IMR-90 (cell line): ENCODE measurements at places on chromosomes 3 and 15. TPM values are rescaled to one million over a fixed set of nuclear protein-coding genes. Genes with fewer than 3 reads are reported as not detected.

Gene EBLN2
- total RNA-seq = 6.4 and 7.7 TPM in 2 replicates

DNA sequence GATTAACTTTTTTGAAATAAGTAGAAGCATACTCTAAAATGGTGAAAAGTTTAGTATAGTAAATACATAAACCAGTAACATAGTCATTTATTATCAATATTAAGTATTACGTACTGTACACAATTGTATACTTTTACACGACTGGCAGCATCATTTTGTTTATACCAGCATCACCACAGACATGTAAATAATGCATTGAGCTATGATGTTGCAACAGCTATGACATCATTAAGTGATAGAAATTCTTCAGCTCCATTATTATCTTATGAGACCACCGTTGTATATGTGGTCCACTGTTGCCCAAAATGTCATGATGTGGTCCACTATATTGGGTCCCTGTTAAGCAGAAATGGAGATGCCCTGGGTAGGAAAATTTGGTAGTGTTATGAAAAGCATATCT is 51.3 kb downstream of the DRD3 start:
- DNase-seq = peak; percentile 70

GRCh38 chr3:42683875-42684598 is 1.3 kb upstream of the KLHL40 start:
- DNase-seq = peak; percentile 97

- DNase-seq = peak; percentile 7
These were observed 584.8 kb downstream of the DIPK2A start for GRCh38 chr3:144556392-144556791.

GRCh38 chr15:93033434-93034045 is 55.5 kb downstream of the RGMA start:
- DNase-seq = no peak

Gene FAM43A
- 3.0 and 3.1 TPM in 2 replicates for total RNA-seq

Gene GCHFR
- 1.4 and 2.3 TPM in 2 replicates for total RNA-seq

DNA sequence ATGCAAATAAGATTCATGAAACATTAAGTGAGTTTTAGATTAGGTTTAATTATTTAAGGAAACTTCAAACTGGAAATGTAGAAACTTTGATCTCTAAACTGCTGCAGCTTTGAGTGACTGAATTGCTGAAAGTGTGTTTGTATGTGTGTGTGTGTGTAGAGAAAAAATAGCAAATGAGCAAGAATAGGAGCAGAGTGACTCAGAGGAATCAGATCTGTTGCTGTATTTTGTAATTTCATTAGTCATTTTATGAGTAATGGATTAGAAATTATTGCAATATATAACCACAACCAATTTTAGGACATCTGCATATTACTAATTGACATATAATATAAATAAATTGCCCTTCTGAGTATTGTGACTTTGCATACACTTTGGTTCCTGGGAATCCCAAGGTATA is 52.8 kb upstream of the SLC9A9 start:
- DNase-seq = peak; percentile 83

DNA sequence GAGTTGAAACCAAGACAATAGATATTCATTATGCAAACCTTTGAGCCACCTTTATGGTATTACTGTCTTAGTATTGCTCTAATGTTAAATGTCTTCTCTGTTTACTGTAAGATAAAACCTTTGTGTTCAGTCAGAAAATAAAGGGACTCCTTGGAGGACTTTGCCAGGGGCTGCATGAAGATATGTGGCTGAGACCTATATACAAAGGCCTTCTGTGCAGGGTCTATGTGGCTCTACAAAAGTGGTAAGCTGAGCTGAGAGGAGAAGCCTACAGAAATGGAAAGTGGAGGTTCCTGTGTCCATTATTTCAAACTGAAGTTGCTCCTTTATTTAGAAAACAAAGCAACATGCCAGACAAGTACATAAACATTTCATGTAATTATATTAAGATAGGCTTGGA is 131.5 kb downstream of the FNDC3B start:
- no peak for DNase-seq

GRCh38 chr3:60086811-60087210 is 1037.0 kb upstream of the CFAP20DC start:
- peak; percentile 18 for DNase-seq

DNA sequence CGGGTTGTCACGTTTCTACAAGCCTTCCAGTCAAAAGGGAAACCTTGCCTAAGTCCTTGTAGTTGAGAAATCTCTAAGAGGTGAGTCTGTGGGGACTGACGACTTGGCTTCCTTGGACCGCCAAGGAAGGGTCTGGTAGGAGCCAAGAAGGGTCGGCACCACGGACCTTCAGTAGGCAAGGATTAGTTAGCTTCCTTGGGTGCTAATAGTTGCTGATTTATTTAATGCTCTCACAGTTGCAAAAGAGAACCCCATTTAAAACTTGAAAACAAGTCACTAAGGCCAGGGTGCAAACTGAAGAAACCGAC is 361 bp upstream of the LCMT2 start:
- DNase-seq = no peak

- DNase-seq = no peak
These were observed 543.6 kb downstream of the EDEM1 start for GRCh38 chr3:5731100-5731499.

Gene NUTM1
- not detected in 2 replicates for total RNA-seq

DNA sequence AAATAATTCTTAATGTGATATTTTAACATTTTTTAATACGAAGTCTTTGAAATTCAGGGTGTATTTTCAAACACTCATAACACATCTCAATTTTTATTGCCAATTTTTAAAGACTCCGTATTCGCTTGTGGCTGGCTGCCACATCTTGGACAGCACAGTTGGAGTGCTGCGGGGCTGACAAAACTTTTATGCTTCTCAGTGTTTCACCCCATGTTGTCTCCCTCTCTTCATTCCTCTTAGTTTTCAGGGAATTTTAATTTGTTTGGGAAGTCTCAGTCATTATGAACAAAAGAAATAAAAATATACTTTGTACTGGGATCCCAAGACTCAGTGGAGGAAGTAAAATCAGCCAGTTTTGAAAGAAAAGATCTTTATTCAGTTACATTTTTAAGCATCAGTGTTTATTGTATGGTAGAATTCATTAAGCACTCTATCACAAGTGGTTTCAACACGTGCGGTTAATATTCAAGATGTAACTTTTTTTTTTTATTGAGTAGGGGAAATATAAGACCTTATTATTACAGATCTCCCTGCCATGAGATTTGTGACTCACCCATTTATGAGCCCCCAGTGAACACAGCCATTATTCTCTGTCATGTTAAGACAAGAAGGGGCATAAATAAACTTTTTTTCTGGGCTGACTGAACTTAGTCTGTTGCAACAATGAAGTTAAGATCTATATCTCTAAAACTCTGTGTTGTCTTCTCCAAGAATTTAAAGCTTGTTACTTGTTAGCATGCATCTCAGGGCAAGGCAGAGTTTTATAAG is 26.8 kb downstream of the KAT2B start:
- no peak for DNase-seq

DNA sequence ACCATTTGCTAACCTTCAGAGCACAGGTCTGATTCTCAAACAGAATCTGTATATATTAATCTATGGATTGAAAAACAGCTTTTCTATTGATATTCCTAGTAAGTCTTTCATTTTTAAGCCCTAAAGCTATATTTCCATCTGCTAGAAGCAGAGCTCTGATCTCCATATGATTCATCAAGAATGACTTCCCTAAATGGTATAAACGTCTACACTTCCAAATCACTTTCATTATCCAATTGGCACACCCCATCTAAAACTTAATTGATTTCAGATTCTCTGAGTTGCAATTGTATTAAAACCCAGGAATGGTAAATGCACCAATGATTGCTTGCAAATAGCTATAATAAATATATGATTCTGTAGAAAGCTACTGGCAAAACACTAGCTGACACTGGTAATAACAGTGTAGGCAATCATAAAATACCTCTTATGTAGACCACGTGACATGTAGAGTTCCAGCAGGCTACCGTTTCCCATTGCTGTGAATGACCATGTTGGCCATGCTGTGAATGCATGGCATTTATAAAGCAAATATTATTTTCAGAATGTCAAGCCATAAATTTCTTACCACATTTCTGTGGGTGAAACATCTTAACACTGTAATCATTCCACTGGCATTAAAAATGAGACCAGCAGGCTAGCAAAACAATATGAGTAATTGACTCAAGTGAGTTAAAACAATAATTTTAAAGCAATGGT is 226.0 kb downstream of the ZMAT3 start:
- DNase-seq = no peak

GRCh38 chr15:39427705-39428104 is 153.2 kb upstream of the THBS1 start:
- no peak for DNase-seq

DNA sequence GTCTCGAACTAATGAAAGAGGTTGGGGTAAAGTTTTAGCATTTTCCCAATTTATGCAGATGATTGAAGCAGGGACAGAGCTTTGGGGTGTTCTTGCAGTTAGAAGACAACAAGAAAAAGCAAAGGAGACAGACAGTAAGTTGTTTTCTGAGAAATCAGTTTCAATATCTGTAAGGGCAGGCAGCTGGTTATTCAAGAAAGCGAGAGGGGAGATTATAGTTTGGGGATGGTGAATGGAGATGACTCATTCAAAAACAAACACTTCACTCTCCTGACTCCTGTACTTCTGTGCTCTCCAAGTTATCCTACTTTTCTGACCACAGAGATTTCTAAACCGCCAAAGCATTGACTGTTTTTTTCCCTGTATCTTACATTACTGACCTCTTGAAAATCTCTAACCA is 352.0 kb downstream of the GAP43 start:
- DNase-seq = peak; percentile 91

GRCh38 chr3:73601481-73601880 is 23.3 kb downstream of the PDZRN3 start:
- peak; percentile 31 for DNase-seq

DNA sequence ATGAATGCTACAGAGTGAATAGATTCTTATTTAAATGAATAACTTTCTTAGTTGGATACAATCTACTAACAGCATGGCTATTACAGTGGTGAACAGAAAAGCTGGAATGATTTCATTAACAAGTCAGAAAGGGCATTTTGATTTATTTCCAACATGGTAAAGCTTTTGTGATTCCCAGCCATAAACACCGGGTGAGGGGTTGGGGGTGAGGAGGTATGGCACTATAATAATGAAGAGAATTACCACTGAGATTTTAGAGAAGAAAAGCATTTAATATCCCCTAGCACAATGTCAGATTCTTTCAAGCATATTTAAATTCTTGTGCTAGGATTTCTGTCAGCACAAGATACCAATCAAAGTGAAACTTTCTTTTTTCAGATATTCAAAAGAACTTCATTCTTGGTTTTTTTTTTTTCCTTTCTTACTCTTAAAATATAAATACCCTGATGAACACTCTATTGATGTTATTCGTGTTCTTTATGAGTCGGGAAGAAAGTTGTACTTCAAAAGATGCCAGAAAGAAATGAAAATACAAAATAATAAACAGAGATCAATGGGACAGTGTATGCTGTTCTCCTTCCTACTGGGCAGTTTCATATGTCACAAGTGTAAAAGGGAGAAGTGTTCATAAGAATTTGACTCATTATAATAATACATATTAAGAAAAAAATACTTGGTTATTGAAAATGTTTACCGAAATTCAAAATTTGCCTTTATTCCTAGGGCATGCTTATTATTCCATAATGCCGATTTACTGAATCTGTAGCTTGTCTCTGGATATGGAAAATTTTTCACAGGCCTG is 522.8 kb downstream of the CADM2 start:
- DNase-seq = no peak

GRCh38 chr3:20683910-20684309 is 497.9 kb upstream of the SGO1 start:
- peak; percentile 47 for DNase-seq

DNA sequence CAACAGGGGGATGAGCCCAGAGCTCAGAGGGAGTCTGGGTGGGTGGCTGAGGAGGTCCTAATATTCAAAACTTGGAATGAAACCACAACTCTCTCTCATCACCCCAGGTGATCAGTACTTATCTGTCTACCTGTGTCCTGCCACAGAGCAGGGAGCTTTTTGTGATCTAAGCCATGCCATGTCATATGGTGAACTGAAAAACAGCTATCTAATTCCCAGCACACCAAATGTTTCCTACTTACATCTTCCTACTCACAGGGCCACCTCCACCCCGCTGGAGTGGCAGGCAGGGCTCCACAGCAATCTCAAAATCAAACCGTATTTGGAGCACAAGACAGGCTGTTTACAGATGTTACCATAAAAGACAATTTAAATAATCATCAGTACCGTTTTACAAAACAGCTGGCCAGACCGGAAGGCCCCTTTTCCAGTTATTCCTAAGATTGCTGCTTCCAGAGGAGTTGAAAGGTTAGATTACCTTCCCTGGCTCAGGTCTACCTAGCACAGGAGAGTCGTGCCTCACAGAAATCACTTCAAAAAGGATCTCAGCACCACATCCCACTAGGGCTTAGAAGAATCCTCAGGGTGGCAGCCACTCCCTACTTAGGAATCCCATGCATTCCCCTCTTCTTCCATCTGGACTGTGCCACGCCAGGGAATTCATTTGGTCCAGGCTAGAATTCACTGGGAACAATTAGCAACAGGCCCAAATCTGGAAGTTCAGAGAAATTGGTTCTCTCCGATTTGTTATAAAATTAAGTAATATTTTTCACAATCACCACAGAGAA is 226.6 kb upstream of the IL12A start:
- no peak for DNase-seq

DNA sequence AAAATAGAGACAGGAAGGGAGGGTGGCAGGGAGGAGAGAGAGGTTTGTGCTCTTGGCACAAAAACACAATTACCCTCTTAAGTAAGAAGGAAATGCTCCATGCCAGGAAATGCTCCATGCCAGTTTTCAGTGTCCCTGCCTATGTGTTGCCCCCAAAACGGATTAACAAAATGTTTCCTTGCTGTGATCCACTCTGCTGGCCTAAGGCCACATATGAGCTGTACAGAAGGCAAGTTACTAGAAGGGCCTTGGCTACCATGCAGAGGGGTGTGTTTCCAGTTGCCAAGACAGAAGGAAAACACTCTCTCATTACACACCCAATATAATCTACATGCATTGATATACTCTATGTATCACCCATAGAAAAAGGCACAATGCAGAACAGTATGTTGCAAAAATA is 98.2 kb upstream of the PTPRG start:
- no peak for DNase-seq

Gene RETNLB
- not detected in 2 replicates for total RNA-seq

DNA sequence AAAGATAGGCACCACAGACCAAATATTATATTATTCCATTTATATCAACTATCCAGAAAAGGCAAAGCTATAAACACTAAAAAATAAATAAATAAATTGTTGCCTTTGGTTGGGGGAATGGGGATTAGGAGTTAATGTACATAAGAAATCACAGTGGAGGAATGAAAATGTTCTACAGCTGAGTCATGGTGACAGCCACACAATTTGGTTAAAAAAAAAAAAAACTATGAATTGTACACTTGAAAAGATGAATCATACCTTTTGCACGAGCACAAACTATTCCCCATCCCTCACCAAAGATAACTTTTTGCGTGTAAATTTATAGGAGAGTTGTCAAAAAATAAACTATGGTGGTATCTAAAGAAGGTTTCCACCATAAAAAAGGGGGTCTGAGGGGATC is 103.2 kb downstream of the TBC1D5 start:
- peak; percentile 82 for DNase-seq

DNA sequence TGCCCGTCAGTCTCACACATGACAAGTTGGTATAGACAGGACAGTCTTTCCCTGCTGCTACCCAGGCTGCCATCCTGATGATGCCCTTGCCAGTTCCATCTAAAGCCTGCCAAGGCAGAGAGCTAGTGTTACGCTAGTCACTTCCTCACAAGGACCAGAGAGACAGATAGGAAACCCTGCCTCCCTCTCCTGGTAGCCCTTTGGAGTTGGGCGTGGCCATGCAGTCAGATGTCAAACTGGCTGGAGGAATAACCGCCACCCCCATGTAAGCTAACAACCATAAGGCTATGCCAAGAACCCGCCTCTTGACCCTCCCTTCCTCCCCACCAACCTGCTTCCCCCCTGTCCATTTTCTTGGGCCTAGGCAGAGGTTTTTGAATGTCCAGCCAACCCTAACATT is 2.8 kb downstream of the TMEM115 start:
- no peak for DNase-seq
